NCI-H460 (cell line): ENCODE measurements at places on chromosomes 4 and X. TPM values are rescaled to one million over a fixed set of nuclear protein-coding genes. Genes with fewer than 3 reads are reported as not detected.

DNA sequence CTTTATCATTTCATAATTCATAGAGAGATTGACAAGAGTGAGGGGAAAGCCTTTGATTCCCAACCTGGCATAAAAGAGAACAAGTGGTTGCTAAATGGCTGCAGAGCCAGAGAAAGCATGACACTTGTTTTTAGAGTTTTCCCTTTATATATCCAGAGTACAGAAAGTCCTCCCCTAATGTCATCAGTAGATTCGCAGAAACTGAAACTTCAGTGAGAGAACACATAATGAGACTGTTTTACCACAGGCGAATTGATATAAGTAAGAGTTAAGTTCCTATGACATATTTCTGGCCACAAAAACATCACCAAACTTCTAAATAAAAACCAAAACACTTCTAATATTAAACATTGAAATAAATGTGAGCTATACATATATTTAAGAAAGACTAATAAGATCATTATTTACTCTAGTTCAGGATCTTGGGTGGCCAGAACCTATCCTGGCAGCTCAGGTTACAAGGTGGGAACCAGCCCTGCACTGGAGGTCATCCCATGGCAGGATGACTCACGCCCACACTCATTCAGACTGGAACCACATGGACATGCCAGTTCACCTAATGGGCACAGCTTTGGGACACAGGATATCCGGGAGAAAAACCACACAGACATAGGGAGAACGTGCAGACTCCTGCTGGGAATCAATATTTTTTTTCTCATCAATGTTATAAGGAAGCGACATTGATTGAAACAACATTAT is 35.5 kb downstream of the NWD2 start:
- DNase-seq, result no peak

DNA sequence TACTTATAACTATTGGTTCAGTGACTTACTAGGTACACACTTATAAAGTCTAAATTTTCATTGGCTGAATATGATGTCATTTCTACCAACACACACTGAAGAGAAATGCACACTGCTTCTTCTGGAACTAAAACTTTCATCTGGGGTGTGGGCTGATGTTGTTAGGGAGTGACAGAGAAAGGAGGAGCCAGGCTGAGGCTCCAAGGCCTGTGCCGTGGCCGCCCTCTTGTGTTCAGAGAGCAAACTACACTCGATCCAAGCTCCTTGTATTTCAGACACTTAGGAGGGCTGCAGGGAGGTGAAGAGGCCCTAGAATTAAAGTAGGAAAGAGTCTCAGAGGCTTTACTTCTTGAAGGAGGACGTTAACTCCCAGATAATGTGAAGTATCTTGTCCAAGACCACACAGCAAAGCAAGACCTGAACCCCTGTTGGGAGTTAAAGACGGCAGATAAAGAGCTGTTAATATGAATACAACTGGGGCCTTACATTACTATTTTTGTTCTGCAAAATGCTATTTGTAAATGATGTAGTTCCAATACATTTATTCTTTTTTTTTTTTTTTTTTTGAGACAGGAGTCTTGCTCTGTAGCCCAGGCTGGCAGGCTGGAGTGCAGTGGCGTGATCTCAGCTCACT is 137.5 kb downstream of the AFAP1 start:
- DNase-seq, result peak; percentile 56

GRCh38 chr4:5553801-5554200 is 154.6 kb downstream of the EVC2 start:
- no peak for DNase-seq

DNA sequence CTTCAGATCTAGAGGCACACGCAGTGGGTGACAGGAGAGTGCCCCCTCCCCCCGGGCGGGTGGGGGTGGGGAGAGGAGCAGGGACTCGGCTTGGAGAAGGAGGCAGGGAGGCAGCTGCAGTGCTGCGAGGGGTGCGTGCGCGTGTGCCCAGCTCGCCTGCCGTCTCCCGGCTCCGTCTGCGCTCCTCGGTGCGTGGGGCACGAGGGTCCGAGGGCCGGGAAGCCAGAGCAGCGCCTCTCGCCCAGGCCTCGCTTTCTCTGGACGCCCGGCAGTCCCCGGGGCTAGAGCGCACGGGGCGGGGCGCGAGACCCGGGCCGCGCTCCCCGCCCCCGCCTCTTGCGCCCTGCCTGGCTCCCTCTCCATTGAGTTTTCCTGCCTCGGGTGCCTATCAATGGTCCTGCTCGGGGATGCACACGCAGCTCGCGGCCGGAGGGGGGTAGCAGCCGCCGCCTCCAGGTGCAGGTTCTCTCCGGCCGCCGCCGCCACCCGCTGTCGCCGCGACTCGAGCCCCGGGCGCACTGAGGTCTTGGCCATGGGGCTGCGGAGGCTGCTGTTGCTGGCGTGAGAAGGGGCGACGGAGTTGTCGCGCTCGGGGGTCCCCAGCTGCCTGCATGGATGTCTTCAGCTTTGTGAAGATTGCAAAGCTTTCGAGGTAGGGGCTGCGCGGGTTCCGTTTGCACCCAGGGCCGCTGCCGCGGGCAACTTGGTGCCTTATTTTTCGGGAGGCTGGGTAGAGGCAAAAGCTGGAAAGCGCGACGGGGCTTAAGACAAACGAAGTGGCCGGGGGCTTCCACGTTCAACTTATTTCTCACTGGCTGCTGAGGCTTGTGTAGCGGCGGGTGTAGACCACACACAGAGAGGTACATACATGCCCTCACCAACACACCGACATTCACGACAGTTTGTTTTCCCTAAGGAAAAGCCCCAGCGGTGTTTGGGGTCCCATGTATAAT is at the start of gene FRMPD4:
FRMPD4 (plus strand) TSS at position 113 of the 953 bp plus-strand sequence; CDS start at position 612, 499 bp downstream.
- no peak for DNase-seq

DNA sequence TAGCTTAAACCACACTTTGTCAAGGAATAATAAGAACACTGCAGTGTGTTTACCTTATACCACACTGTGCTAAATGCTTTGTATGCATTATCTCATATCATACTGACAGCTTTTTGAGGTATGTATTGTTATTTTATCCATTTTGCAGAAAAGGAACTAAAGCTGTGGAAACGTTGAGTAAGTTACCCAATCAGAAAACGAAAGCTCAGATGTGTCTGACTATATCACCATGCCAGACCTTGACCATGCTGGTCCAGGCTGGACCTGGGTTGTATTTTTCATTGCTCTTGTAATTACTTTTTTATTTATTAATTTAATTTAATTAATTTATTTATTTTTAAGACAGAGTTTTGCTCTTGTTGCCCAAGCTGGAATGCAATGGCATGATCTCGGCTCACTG is 2.1 kb downstream of the HSD17B11 start:
- DNase-seq, result no peak

- DNase-seq, result no peak
Measured at GRCh38 chrX:46447384-46447783, 97.8 kb downstream of the ZNF674 start.

GRCh38 chr4:145299380-145300076 is 119.1 kb upstream of the OTUD4 start:
- DNase-seq, result no peak

DNA sequence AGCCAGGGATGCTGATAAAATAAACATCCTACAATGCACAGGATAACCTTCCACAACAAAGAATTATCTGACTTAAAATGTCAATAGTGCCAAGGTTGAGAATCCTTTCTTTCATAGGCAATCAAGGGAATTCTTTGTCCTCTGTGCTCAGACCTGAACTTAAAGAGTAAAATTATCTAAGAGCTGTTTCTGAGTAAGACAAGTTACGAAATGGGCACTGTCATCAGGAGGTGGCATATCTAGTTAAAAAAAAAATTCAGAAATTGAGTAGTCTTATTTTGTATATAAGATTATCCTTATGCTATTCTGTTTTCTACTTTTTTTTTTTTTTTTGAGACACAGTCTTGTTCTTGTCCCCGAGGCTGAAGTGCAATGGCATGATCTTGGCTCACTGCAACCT is 3.3 kb upstream of the RAB33B start:
- DNase-seq, result no peak

DNA sequence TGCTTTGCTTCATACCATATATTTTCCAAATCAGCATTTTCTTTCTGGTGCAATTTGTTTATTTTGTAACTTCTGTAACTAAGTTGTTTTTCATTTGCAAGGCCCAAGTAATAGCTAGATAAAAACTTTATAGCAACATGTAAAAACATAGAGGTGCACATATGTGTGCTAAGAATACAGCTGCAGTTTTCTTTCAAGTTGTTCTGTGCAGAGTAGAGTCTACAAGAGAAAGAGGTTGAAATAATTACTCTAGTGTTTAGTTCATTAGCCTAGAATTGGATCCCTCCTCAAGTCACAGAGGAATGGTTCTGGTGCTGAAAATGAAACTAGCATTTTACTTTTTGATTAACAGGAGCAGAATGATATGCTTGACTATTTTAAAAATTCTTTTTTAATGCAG is 32.2 kb upstream of the PDLIM5 start:
- DNase-seq, result no peak

GRCh38 chr4:184432127-184432922 is 42.0 kb downstream of the IRF2 start:
- no peak for DNase-seq

DNA sequence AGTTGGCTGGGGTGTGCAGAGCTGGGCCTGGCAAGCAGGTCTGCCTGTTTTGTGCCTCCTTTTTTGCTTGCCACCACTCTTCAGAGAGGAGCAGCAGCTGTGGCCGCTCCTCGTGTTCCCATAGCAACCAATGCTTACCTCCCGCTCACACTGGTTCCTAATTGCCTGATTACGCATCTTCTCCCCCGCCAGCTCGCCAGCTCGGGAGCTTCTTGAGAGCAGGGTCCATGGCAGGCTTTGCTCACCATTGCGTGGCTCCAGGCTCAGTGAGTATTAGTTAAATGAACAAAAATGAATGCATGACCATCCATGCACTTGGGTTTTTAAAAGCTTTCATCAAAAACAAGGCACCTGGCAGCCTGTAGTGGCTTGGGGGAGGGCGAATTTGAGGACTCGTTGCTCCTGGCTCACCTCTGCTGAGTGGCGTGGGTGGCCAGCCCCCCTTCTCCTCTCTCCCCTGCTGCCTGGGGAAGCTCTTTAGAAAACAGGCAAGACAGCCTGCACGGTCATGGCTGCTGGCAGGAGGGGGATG is 14.2 kb upstream of the PJA1 start:
- DNase-seq, result no peak

DNA sequence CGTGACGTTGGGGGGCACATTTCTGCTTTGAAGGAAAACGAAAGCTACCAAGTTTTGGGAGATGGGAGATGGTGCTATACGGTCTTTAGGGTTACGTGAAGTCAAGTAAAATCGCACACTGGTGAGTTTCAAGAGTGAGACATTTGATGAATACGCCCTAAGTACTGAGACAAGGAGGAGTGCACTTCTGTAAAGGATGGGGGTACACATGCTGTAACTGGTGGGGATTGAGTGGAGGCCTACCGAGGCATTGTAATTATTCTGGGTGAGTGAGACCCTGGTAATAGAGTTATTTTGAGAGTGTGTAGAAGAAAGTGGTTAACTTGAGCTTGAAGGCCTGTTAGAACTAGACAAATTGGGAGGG is 536 bp downstream of the SH3BGRL start:
- no peak for DNase-seq

- no peak for DNase-seq
Measured at GRCh38 chr4:78667325-78667724, 108.8 kb upstream of the BMP2K start.

GRCh38 chr4:87657525-87657924 is 7.4 kb downstream of the DMP1 start:
- DNase-seq, result peak; percentile 44

DNA sequence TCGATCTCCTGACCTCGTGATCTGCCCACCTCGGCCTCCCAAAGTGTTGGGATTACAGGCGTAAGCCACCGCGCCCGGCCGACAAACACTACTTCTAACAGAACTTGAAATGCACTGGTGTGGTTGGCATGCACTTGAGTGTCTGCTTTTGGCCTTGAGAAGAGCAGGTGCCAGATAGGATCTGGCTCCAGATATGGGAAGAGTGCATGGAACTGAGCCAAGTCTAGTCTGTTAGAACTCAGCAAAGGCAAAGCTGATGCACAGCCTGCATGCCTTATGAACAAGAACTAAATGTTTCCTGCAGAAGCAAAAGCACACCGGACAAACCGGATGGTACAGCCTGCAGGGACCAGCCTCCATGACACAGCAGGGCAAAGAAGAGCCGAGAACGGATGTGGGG is 35.1 kb upstream of the TBL1X start:
- DNase-seq, result no peak

- DNase-seq, result no peak
Measured at GRCh38 chrX:68660746-68661145, 13.3 kb downstream of the STARD8 start.

GRCh38 chrX:121151293-121151692 is 103.9 kb downstream of the GLUD2 start:
- DNase-seq, result no peak

DNA sequence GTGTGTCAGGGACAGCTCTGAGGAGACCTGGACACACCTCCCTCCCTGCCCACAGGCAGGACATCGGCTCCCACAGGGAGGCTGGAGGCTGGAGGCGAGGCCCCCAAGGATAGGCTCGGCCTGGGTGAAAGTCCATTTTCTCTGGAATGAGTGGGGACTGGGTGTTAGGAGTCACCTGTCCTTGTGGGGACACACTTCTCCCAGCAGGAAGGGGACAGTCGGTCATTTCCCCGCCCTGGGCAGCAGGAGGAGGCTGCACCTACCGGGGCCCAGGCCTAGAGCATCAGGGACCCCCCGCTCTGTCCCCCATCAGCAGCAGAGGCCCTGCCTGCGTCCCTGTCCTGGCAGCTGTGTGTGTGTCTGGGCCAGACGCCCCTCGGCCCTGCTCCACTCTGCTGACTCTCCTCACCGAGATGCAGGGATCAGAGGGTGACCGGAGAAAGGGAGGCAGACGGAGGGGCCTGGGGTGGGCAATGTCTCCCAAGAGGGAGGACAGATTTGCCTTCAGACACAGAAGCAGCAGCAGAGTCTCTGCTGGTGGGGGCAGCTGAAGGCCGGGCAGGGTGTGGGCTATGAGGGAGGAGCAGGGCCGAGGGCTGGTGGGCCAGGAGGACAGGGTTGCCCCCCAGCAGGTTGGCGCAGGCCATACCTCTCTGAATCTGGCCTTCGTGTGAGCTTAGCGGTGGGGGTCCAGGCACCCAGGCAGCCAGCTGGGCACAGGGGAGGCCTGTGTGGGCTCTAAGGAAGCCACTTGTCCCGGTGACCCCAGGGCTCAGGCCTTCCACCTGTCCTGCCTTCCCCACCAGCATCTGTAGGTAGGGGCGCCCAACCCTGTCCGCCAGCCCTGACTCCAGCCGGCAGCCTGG is 125.7 kb upstream of the NKX1-1 start:
- no peak for DNase-seq

- DNase-seq, result no peak
Measured at GRCh38 chr4:23930750-23931488, 41.1 kb upstream of the PPARGC1A start.

LPAR4 gene
- not detected in 2 replicates for total RNA-seq

CRLF2 gene
- 4.7 and 5.7 TPM in 2 replicates for total RNA-seq

TEC gene
- total RNA-seq, result 2.7 and 2.9 TPM in 2 replicates

KIT gene
- not detected in 2 replicates for total RNA-seq

F8A2 gene
- not detected in 2 replicates for total RNA-seq
